ENCODE measurements at places on chromosomes 16 and 17.

GRCh38 chr16:35908942-35909341, 2449.5 kb downstream of the TP53TG3F start:
- no peak for DNase-seq

- DNase-seq = no peak
These were observed 298.4 kb upstream of the SALL1 start for GRCh38 chr16:51449441-51449840.

DNA sequence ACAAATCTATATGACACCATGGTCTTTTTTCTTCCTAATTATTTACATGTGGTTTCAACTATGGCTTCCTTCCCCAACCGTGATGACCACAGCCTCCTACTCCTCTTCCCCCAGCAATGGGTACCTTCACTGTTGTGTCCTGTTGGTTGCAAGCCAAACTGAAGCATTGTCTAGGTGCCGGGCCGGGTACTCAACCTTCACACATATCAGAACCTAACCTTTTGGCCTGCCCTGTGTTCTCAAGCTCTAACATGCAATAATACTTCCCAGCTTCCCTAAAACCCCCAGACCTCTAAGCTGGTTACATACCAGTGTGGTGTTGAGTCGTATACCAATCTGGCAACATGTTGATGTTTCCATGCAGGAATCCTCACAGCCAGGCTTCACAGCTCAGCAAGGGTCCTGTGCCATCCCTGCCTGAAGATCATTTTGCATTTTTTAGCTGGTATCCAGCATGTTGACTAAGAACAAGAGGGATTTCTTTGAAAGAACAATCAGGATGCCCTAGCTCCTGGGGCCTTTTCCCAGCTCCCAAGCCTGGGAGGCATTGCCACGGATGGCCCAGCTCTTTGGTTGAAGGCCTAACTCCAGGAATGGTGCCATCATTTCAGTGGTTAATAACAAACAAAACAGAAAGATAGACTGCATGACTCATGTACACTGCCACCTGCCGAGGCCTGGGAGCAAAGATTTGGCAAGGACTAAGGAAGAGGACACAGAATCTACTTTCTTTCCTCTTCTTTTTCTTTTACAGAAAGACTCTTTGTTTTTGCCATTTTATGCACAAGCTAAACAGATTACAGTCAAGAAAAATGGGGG, 373.7 kb upstream of the SALL1 start:
- no peak for DNase-seq

GRCh38 chr16:85912211-85912974, 13.4 kb downstream of the IRF8 start:
- no peak for DNase-seq

DNA sequence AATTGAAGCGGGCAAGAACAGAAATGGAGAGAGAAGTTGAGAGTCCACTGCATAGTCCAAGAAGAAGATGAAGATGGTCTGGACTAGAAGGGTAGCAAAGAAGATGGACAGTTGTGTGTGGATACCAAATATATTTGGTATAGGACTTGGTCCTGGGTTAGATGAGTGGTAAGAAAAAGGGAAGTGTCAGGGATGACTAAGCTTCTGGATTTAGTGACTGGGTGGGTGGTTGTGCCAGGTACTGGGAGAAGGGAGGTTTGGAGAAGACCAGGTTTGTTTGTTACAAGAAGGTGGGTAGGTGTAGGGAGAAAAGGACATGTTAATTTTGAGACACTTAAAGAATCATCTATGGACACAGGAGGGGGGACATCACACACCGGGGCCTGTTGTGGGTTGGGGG, 5.4 kb downstream of the VMP1 start:
- DNase-seq = no peak

DNA sequence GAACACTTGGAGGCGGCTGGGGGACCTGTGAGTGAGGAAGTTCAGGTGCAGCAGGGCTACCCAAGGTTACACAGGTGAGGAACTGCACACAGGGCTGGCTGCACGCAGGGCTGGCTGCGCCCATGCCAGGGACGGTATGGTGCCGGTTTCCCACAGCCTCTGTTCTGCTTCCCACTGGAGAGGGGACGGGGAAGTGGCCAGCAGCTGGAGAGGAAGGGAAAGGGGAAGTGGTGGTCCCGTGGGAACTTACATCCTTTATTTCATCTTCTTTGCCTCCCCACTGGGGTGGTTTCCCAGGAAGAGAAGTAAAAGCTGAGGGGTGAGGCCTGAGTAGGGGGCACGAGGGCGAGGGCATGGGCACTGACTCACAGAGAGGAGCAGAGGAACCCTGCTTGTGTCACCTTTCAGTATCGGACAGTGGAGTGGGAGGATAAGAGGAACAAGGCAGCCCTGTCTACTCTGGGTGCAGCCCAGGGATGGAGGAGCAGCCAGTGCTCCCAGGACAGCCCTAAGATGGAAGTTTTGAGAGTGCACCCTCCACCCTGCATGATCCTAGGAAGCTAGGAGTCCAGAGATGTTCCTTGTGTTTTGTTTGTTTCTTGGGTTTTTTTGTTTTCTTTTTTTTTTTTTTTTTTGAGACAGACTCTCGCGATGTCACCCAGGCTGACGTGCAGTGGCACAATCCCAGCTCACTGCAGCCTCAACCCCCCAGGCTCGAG, 25.5 kb upstream of the CDH1 start:
- DNase-seq = no peak

DNA sequence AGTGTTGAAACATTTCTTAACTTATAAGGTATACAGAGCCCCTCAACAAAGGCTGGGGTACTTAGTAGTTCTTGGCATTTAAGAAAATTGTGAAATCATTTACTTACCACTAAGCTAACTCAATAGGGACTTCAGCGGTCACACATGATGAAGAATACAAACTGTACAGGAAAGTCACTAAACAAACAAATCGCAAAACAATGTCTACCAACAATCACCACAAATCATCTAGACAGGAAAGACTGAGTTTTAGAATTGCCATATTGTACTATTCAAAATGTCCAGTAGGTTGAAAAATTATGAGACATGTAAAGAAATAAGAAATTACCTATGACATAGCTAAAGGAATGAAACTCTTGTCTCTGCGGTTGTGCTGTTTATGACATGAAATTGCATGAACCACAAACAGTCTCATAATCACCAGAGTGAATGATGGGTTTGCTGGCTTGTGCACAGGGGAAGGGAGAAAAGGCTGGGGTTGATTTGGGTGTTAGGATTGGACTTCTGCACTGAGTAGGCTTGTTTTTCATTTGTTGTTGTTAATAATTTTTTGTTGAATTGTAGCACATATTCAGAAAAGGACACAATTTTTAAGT, 441.1 kb upstream of the MON1B start:
- DNase-seq = no peak

GRCh38 chr16:29644338-29644857, 18.6 kb upstream of the SPN start:
- DNase-seq = no peak

GRCh38 chr17:82018152-82018988, 4.3 kb downstream of the CENPX start:
- no peak for DNase-seq

GRCh38 chr16:1963806-1964505, 670 bp downstream of the RPS2 start:
- peak; percentile 54 for DNase-seq

GRCh38 chr17:19303367-19303776, 59.2 kb downstream of the B9D1 start:
- no peak for DNase-seq

DNA sequence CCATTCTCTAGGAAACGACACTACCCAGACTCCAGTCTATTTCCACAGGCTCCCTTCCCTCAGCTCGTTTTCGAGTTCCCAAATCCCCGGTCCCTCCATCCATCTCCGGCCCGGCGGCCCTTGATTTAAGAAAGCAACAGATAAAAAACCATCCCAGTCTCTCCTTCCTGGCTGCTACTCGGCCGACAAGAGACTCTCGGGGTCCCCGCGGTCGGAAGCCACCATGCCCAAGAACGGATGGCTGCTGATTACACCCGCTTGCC, 182 bp downstream of the RPL26 start:
- DNase-seq = no peak

Data from CD4-positive, alpha-beta memory T cell (primary cell).